ENCODE measurements at places on chromosomes 12 and 14.

DNA sequence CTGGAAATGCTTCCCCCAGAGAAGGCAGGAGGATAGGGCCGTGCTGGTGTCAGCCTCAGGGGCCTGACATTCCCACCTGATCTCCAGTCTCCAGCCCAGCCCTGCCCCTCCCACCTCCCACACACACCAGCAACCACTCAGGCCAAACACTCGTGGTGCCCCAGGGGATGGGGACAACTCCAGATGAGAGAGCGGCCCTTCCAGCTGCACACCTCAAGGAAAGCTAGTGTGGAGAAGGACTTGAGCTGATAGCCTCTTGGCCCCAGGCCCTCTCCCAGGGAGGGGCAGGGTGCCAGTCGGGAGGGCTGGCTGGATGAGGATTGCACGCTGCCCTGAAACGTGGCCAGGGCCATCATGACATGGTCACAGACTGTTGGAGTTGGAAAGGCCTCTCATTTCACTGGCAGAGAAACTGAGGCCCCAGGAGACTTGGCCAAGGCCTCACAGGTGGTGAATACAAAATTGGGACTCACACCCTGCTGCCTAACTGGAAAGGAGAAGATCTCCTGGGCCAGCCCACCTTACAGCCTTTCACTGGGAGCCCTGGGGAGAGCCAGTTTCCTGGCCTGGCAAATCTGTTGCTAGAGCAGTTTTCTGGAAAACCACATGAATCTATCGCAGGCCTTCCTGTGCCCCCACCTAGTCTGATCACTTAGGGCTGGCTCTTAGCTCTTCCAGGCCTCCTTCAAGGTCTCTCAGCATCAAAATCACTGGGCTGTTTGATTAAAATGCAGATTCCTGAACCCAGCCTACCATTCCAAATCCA is 52.1 kb downstream of the IRF2BPL start:
- no peak for DNase-seq

DNA sequence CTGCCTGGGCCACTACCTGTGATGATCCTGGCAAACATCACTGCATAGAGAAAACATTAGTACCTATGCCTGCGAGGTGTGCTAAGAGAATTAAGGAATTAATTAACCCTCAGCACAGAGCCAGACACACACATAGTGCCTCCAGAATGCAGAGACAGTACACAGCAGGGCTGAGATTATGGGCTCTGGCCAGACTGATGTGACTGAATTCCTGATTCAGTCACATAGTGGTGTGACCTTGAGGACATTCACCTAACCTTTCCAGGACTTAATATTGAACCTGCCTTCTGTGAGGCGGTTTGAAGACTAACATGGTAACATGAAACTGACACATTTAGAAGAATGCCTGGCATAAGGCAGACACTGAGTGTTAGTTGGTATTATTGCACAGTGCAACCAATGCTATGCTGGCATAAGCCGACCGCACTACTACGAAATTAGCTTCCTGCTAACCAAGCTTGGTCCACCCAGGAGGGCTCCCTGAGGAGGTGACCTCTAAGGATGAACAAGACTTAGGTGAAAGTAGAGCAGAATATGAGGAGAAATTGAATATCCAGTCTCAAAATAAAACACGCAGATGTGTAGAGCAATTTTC is 32.0 kb upstream of the SELPLG start:
- no peak for DNase-seq

GRCh38 chr12:53493610-53494391 is 5.5 kb downstream of the MAP3K12 start:
- DNase-seq: no peak

DNA sequence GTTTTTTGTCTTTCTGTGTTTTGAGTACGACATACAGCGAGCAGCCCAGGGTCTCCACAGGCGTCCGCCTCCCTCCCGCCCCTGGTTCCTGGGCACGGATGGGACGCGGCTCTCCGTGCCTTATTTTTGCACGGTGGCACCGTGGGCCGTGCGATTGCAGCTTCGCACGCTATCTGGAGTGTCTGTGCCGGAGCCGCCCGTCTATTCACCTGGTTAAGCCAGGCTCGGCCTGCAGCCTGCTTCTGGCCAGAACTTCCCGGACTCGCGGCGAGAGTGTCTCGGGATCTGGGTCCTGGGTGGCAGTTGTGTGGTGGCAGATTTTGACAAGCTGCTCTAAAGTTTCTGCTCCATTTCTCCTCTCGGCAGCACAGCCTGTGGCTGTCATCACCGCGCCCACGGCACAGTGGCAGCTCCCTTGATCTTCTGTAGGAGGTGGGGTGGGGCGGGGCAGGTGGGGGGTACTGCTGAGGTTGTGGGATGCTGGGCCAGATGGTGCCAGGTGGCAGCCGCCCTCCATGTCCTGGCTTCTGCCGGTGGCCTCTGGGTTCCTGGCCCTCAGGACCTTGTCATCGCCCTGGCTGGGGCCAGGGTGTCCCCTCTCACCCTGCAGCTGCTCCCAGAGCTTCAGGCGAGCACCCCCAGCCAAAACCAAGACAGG is 2.9 kb downstream of the MMP17 start:
- peak; percentile 62 for DNase-seq

DNA sequence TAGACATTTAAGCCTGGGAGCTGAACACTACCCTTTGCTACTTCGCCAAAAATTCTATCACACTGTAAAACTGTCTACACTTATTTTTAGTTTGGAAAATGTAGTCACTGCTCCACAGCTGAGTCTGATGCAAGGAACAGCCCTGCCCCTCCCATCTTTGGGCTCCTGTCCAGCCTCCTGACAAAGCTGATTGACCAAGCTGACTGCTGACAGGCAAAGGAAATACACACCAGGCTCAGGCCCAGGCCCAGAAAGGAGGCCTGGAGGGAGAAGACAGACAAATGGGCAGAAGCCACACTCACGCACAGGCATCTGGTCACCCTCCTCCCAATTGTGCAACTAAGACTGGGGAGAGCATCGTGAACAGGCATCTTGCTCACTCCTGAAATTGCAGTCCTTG is 55.3 kb downstream of the ISCA2 start:
- DNase-seq: no peak

GRCh38 chr12:70040141-70040540 is 203.1 kb upstream of the CNOT2 start:
- no peak for DNase-seq

GRCh38 chr12:96352161-96352835 is 47.9 kb downstream of the CDK17 start:
- no peak for DNase-seq

GRCh38 chr12:106091446-106091820 is 47.3 kb downstream of the NUAK1 start:
- no peak for DNase-seq

- DNase-seq: no peak
These were observed 21.1 kb upstream of the TMEM132C start for GRCh38 chr12:128245905-128246304.

GRCh38 chr14:55762595-55763232 is 182.7 kb downstream of the KTN1 start:
- DNase-seq: peak; percentile 61

- peak; percentile 77 for DNase-seq
These were observed 47.4 kb downstream of the CALM1 start for GRCh38 chr14:90444077-90444696.

DNA sequence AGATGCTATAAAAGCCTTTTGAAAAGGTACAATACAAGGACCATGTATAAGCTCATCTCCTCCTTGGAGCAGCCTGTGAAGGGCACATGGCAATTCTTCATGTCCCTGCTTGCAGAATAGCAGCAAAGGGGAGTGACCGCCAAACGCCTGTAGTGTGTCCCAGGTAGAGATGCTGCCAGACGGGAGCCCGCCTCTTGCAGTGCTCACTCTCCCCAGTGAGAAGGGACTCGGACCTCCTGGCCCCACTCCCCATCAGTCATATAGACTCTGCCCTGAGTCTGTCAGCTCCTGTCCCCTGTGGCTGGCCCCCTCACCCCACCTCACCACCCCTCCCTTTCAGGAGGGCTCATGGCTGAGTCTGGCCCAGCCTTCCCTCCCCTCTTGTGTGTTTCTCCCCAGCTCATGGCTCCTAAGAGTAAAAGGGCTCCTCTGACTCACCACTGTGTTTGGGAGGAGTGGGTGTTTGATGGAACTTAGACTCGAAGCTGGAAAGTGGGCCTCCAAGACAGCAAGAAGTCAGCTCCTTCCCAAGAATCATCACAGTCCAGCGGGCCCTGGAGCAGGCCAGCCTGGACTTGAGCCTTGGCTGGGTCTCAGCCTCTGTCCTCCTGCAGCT is 40.9 kb downstream of the DEGS2 start:
- DNase-seq: no peak

DNA sequence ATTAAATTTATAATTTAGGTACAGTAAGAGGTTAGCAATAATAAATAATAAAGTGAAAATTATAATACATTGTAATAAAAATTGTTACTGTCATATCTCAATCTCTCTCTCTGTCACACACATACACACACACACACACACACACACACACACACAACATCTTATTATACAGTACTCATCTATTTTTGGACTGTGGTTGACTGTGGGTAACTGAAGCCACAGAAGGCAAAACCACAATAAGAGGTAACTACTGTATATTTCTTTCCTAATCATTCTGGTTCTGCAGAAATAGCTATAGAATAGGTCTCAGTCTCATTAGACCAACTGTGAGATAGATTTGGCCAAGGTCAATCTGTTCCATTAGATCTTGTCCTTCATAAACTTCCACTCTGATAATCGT is 33.1 kb upstream of the PTPRO start:
- DNase-seq: no peak

DNA sequence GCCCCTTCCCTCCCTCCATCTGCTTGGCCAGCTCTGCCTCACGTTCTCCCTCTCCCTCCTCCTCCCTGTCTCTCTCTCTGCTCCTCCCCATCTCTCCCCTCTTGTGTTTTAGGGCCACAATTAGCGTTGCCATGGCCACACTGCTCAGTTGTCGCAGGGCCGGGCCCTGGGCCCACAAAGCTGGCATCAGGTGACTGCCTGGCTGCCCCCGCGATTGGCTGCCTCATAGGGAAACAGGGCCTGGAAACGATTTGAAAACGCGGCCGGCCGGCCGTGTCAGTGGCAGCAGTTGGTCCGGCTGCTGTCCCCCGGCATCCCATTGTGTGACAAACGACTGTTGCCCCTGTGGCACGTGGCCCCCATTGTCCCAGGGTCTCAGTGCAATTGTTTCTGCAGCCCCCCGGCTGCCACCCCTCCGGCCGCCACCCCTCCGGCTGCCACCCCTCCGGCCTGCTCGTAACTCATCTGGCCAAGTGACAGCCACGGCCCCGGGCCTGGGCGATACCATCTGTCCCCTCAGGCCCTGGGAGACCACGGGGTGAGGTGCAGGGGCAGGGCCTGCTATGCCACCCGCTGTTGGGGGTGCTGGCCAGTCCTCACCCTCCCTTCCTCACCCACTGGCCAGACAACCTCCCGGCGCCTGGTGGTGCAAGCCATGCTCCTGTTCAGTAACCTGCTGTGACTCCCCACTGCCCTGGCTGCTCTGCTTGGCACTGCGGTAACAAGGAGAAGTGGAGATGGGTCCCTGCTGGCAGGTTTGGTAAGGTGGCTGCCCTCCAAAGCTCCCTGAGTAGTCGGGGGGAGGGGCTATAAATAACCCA is 17.4 kb downstream of the FOXN4 start:
- peak; percentile 89 for DNase-seq

DNA sequence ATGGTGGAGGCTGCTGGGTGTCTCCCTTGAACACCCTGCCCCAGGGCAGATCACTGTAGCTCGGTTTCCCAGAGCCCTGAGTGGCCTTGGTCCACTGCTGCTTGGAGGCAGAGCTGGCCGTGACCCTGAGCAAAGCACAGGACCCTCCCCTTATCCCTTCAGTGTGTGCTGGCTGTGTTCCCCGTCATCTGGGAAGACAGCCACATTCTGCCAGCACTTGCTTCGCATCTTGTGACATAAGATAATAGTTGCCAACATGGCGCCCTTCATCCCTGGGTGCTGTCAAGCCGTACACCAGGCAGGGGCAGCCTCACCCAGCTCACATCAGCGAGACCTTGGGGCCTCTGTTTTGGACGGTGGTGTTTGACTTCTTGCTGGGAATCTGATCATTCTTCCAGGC is 12.1 kb upstream of the ALDH2 start:
- no peak for DNase-seq

- DNase-seq: no peak
These were observed 279.6 kb downstream of the RERGL start for GRCh38 chr12:17810399-17810798.

GRCh38 chr14:49598189-49598484 is 603 bp upstream of the LRR1 start:
- DNase-seq: no peak

DNA sequence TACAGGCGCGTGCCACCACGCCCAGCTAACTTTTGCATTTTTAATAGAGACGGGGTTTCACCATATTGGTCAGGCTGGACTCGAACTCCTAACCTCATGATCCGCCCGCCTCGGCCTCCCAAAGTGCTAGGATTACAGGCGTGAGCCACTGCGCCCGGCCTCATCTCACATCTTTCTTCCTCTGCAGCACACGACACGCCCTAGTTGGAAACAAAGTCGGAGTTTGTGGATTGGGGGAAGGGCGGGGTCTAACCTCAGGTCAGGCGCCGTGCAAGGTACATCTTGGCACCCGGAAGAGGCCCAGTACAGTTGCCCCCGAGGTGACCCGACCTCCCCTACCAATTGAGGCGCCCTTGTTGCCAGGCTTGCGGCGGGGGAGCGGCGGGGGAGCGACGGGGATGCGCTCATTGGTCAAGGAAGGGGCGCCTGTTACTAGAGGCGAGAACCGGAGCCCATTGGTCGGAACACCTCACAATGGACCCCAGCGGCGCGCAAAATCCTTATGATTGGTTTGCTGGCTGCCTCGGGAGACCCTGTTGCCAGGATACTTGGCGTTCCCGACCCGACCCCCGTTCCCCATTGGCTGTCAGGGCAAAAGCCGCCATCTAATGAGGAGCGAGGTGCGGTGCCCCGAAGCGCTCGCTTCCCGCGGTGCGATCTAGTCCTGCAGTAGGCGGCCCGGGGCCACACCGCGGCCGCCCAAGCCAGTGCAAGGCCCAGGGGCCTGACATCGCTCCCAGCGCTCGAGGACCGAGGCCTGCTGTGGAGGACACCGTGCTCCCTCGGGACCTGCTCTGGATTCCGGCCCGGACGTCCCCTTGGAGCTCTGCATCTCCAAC is at the start of gene REC8:
TSS of gene REC8 (plus strand) at position 659 of the 839 bp plus-strand sequence. CDS start 473 bp downstream, outside the sequence.
- peak; percentile 99 for DNase-seq

- no peak for DNase-seq
These were observed 441.7 kb downstream of the RAD51B start for GRCh38 chr14:68261092-68261842.

DNA sequence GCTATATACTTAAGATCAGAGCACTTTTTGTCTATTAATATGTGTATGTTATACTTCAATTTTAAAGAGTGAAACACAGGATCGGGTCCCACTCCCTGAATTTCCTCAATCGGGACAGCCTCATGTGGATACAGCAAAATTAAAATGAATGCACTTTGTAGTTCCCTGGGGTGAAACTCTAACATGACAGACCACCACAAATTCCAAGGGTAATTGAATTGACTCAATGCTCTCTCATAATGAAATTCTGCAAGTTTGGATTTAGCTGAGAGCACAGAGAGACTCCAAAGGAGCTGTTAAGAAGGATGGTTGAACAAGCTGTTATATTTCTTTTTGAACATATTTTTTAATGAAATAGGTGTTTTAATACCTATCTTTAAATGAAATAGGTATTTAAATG is 413.6 kb downstream of the GXYLT1 start:
- no peak for DNase-seq
